ENCODE measurements at places on chromosomes 12 and 14.

GRCh38 chr14:21092273-21093011 is 6.0 kb downstream of the ZNF219 start:
- peak; percentile 86 for DNase-seq

DNA sequence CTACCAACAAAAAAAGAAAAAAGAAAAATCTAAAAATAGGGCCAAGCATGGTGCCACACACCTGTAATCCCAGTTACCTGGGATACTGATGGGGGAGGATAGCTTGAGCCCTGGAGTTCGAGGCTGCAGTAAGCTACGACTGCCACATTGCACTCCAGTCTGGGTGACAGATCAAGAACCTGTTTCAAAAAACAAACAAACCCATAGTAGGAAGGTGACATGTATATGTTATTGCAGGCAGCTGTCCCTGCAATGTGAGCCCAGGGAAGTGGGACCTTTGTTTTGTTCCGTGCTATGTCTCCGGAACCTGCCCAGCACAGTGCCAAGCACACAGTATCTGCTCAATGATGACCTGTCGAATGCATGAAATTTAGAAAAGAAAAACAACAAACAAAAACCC is 37.2 kb upstream of the YY1 start:
- no peak for DNase-seq

DNA sequence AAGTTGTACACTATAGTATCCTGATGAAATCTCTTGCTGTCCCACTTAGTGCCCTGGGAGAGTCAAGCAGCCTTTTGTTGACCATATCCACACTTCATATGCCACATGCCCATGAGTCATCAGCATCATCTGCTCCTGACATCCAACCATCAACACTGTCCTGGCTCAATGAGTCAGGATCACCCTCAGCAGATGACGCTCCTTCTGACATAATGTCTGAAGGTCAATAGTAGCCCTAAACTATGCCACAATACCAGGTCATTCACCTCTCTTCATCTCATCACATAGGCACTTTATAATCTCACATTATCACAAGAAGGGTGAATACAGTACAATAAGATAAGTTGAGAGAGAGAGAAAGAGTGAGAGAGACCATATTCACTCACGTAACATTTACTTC is 369.0 kb upstream of the FAR2 start:
- DNase-seq, result no peak

DNA sequence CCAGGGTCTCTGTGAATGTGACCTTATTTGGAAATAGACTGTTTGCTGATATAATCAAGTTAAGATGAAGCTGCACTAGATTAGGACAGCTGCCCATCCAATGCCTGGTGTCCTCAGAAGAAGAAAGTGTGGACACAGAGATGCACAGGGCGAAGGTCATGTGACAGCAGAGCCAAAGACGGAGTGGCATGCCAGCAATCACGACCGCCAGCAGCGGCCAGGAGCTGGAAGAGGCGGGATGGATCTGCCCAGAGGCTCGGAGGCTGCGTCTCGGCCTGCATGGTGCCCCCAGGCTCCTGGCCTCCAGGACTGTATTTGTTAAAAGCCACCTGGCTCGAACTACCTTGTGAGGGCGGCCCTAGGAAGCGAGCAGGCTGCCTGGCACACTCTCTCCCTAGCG is 76.5 kb downstream of the RFLNA start:
- DNase-seq, result no peak

GRCh38 chr14:33762161-33762851 is 188.6 kb downstream of the EGLN3 start:
- no peak for DNase-seq

GRCh38 chr12:95607642-95608041 is 56.4 kb upstream of the USP44 start:
- DNase-seq, result no peak

- DNase-seq, result no peak
Observed at GRCh38 chr14:105878554-105878953, 352.2 kb downstream of the TMEM121 start.

DNA sequence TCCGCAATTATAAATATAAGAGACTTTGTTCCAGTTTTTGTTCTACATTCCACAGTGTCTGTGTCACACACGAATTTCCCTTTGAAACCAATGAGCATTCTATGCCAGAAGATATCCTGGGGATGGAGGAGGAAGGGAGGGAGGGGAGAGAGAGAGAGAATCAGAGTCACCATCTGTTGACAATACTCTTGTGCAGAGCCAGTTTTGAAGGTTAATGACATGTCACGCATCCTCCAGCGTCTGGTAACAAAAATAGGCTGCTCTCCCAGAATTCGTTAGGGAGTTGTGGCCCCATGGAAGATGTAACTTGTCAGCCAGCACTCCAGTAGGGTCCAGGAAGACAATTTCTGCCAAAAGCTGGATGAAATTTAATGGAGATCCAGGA is 213.5 kb upstream of the KRR1 start:
- DNase-seq, result no peak

DNA sequence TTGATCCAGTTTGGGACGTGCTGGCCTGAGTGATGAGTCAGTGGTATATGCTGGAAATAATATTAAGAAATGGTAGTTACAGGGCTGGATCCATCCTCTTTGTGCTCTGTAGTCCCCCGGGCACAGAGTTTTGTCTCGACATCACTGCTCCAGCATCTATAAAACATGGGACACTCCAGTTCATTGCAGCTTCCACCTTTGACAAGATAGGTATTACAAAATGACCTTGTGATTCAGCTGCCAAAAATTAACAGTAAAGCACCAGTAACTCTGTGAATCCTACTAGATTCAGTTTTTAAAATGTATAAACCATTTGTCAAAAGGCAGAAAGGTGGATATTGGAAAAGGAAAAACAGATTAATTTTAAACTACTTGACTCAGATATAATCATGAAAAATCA is 14.6 kb upstream of the GNG2 start:
- no peak for DNase-seq

DNA sequence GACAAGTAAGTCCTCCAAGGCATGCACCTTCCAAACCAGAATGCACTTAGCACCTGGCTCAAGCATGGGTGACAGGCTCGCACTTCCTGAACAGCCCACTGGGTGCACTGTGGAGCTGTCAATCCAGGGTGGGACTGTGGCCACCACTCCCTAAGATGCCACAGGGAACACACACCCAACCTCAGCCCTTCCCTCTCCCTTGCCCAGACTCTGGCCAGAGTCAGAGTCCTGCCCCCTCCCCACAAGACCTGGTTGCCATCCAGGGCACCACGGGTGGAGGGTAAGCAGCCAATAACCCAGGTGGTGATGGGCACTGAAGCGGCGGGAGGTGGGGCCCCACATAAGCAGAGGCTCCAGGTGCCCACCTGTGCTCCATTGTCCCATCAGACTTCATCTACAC is 160.6 kb downstream of the MYRFL start:
- DNase-seq, result no peak

- no peak for DNase-seq
Observed at GRCh38 chr12:76943008-76943407, 64.2 kb upstream of the CSRP2 start.

GRCh38 chr14:24321212-24321975 is 10.1 kb downstream of the LTB4R start:
- no peak for DNase-seq

DNA sequence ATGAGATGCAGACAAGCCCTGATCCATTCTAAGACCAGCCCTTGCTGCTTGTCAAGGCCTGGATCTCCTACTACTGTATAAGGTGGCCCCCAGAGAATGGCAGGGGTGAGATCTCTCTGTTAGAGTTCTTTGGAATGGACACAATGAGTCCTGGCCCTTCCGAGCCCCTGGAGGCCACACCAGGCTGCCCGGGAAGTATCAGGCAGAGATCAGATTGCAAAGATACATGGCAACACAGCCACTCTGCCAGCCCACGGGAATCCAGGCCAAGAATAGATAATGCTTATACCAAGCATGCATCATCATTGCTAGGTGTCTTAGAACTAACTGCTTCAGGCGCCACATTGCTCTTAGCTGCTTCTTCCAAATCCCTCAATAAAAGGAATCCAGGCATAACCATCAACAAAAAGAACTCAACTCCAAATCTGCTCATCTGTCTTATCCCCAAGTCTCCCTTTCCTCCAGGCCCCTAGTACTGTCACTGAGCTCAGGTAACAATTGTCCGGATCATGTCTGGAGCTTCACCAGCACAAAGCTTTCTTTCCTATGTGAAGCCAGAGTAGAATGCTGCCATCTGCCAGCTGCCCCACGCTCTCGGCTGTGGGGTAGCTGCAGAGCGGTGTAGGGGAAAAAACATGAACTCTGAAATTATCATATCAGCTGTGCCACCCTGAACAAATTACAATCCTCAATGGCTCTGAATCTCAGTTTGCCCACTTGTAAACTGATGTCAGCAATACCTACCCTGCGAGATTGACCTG is 5.5 kb upstream of the VASH1 start:
- no peak for DNase-seq

GRCh38 chr12:23753628-23754365 is 195.7 kb downstream of the SOX5 start:
- no peak for DNase-seq

All from immature natural killer cell (primary cell).